ENCODE measurements at places on chromosomes 7 and 10. TPM values are rescaled to one million over a fixed set of nuclear protein-coding genes. Genes with fewer than 3 reads are reported as not detected.

- DNase-seq = no peak
Observed at GRCh38 chr7:45187946-45188411, 30.4 kb downstream of the RAMP3 start.

Gene PLEKHS1
- total RNA-seq = not detected

- DNase-seq = no peak
Observed at GRCh38 chr7:94276795-94277194, 117.9 kb upstream of the COL1A2 start.

DNA sequence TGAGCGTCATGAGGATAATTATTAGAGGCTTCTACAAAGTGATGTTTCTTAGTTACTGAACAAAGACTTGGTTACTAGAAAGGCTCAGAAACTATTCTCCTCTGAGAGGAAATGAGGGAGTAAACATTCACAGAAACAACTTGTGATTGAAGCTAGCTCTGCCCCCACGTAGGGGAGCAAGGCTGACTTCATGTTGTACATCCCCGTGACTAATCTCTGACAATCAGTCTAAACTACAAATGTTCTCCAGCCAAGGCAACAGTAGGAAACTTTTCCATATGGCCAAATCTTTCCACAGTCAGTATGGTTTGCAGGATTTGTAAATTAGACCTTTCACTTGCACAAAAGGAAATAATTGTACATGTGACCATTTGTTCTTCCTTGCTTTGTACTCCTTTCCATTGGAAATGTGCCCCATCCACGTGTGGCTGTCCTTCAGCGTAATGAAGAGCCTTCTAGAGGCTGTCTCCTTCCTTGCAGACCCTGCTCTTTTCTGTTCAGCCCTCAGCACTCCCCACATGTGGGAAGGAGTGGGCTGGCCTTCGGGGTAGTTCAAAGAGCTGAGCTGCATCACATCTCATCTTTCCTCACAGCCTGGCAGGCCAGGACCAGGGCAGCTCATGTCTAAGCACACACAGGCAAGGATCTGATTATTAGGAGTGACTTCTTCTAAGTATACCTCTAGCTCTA, 93.5 kb downstream of the PCGF5 start:
- DNase-seq = no peak

DNA sequence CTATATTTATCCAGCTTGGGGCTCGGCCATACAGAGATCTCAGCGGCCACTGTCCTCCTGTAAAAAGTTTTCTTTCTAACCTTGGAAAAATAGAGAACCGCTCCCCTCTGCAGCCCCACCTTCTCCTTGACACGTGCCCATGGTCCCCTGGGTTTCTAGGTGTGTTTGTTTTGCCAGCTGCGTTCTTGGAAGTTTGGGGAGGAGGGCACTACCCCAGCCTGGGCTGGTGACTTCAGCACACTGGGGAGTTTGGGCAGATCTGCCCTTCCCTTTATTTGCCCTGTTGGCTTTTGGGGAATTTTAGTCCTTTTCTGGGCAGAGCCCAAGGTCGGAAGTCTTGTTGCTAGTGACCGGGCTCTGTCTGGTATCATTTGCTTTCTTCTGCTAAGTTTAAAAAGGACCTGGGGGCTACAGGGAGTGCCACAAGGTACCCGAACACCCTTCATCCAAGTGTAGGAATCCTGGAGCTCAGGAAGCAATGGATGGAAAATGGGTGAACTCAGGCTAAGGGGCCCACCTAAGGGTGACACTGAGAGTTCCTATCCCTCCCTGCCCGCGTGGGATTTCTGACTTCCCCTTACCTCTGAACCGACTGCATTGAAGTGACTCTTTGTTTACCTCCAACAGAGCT, 1.7 kb downstream of the ADAMTS14 start:
- DNase-seq = peak; percentile 38

Gene TBL2
- total RNA-seq = 45.2 TPM

DNA sequence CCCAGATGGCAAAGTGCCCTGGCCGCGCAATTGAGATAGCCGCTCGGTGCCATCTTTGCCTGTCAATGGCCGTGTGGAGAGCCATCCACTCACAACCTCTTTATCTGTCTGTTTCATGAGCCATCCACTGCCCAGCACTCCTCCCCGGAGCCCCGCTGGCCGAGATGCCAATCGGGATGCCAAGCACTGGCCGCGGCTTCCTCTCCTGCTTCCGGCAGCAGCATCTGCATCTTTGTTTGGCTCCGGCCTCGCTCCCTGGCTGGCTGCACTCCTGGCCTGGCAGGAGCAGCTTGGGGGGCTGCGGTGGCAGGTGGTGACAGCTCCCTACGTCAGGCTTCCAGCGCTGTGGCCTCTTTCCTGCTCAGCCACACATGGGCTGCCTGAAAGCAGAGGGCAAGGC, 231.7 kb downstream of the USP6NL start:
- no peak for DNase-seq

GRCh38 chr7:8423057-8423456, 10.4 kb upstream of the NXPH1 start:
- no peak for DNase-seq
